ENCODE measurements at places on chromosomes 1 and 21.

DNA sequence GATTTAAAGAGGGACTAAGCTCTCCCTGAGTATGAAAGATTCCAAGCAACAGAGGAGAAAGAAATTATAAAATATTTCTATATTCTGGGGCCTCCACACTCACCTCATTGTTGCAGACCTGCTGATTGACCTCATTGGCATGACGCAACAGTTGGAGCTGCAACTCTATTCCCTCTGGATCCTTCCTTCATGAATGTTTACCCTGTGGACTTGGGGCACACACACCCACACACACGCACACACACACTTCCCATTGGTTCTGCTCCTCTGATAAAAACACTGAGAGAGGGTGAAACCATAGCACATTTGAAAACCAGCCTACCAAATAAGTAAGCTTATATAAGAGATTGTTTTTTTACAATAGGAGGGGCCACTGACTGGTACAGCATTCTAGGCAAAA, 159.1 kb downstream of the BRINP2 start:
- DNase-seq, result no peak

- peak; percentile 74 for DNase-seq
Observed at GRCh38 chr1:232769733-232770132, 35.5 kb upstream of the MAP10 start.

DNA sequence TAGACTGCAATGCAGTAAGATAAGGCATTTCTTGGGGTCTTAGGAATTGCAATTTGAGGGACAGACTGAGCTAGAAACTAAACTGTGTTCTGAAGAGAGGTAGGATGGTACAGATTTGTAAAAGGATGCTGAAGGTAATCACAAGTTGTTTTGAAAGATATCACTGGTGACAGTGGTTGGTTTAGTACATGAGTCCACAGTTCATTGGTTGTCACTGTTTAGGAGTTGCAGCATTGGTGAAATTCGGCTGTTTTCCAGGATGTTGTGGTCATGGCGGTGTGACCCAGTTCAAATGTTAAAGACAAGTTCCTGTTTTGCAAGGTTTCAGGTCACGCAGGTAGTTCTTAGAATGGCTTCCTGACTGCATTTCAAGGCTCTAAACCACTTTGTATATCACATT, 292.8 kb upstream of the B3GALT2 start:
- DNase-seq, result no peak

- DNase-seq, result no peak
Observed at GRCh38 chr1:160021376-160022074, 10.3 kb downstream of the PIGM start.

GRCh38 chr21:37253991-37254390, 13.1 kb downstream of the VPS26C start:
- DNase-seq, result peak; percentile 16

DNA sequence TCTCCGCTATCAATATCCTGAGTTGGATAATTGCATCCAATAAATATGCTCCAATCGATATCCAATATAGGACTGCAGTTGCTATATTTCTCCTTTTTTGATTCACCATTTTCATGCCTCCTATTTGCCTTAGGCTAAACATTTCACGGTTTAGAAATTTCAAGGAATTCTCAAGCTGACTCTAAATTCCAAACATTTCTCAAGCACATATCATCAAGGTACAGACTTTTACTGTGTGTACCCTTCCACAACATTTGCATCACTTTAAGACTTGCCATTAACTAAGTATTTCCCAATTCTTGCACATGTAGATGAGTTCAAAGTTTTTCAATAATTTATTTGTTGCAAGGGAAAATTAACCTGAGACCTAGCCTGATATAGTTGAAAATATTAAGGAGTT, 795.2 kb upstream of the TMPRSS15 start:
- no peak for DNase-seq

Data from fibroblast of skin of right quadriceps (primary cell).